Endodermal cell (in vitro differentiated cells): ENCODE measurements at places on chromosomes 11 and 22. TPM values are rescaled to one million over a fixed set of nuclear protein-coding genes. Genes with fewer than 3 reads are reported as not detected.
A peak's percentile ranks its signal among the peaks of the same experiment; 100 is the strongest.

Gene TBRG1
- total RNA-seq: 18.5 to 36.4 TPM (median 31.3 TPM) in 3 replicates

DNA sequence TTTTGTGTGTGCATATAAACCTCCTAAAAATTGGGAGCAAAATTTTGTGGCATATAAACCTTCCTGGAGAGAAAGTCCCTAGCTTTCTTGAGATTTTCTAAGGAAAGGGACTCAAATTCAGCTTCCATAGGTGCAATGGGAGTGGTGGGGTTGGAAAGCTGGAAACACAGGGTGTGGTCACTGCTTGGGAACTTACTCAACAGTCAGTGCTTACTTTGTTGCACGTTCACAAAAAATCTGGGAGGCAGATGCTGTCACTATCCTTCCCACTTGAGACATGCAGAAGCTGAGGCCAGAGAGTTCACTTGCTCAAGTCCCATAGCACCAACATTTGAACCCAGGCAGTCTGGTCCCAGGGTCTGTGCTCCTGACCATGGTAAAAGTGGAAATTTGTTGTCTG, 3.9 kb upstream of the CATSPERZ start:
- peaks cover 100% of the 10 kb centered on the region for H3K27me3 ChIP-seq
- no peaks in the 10 kb centered on the region for H3K4me1 ChIP-seq
- DNase-seq: no peak
- no peaks in the 10 kb centered on the region for H3K36me3 ChIP-seq

DNA sequence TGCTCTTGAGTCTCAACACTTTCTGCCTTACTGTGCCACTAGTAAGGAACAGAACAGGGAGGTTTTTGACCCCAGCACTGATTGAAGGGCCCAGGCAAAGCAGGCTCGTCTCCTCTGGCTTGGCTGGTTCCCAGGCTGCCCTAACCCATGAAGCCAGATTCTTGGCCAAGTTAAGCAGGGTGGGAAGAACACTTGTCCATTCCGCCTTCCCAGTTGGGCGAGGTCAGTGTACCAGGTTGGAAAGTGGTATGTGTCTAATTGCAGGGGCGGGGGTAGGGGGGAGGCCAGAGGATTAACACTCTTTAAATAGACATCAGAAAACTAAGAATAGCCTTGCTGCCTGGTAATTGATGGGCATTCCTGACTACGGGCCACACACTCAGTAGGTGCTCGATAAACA, 14.4 kb downstream of the TIMP3 start:
- H3K27ac ChIP-seq: no peak overlapping the region
- no peak for DNase-seq
- H3K4me1 ChIP-seq: peaks cover 21% of the 10 kb centered on the region
- no peaks in the 10 kb centered on the region for H3K27me3 ChIP-seq

Gene MS4A1
- total RNA-seq: not detected in 3 replicates

- peak; percentile 73 for DNase-seq
- H3K4me1 ChIP-seq: no peaks in the 10 kb centered on the region
- H3K4me3 ChIP-seq: no peak overlapping the region
- no peaks in the 10 kb centered on the region for H3K36me3 ChIP-seq
Measured at GRCh38 chr22:40654522-40655167, 18.1 kb upstream of the MRTFA start.
